ENCODE measurements at places on chromosomes 7 and 10.

DNA sequence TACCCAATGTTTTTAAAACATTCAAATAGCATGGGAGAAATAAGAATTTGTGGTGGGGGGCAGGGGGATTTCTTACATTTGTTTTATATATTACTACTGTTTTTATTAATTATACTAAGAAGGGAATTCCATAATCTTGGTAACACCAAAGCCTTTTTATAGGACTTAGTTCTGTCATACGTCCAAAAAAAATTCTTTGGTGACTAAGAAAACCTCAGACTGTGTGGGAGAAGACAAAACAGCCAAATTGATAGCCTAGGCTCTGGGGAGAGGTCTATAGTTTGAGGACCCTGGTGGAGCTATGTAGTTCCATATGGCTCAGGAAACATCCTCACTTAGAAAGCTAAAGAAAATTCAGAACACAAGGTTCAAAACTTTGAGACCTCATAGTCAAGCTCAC is 23.4 kb downstream of the ACSM6 start:
- DNase-seq: no peak

- DNase-seq: no peak
These were observed 725.1 kb upstream of the GALNT17 start for GRCh38 chr7:70406950-70407209.

GRCh38 chr7:122311734-122312450 is 7.3 kb upstream of the FEZF1 start:
- no peak for DNase-seq

GRCh38 chr7:141012696-141013344 is 1.9 kb downstream of the MRPS33 start:
- no peak for DNase-seq

DNA sequence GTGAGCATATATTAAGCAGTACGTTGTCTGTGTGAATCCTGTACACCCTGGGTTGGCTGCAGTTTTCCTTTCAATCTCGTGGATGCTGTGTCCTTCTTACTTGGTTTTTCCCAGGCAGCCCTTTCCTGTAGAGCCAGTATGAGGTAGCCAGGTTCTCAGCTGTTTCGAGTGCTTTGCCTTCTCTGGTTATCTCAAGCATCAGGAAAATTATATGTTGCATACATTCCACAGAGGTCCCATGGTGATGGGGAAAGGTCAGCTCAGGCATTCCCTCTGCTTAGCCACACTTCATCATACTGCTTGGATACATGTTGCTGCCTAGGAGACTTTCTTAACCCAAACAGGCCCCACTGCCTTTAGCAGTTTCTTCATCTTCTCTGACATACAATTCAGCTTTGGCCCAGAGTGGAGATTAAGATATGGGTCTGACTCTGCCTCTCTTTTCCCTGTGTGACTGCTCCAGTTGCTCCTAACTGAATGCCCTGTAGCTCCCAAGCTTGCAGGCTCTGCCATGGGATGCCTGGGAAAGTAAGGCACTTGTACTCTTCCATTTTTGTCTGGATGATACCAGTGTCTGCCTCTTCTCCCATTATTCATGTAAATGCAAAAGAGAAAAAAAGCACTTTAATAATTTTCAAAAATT is 11.3 kb downstream of the GNAI1 start:
- DNase-seq: no peak

DNA sequence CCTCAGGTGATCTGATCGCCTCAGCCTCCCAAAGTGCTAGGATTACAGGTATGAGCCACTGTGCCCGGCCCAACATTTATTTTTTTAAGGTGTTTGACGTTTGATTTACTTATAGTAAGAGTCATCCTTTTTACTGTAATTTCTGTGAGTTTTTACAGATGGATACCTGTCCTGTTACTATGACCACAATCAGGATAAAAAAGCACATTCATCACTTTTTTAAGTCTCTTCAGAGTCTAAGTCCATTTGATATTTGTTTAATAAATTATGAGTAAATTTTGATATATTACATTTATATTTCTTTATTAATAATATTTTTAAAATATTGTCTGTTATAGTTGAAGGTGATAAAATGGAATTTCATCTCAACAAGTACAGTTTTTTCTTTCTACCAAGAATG is 300.5 kb upstream of the KAT6B start:
- no peak for DNase-seq

DNA sequence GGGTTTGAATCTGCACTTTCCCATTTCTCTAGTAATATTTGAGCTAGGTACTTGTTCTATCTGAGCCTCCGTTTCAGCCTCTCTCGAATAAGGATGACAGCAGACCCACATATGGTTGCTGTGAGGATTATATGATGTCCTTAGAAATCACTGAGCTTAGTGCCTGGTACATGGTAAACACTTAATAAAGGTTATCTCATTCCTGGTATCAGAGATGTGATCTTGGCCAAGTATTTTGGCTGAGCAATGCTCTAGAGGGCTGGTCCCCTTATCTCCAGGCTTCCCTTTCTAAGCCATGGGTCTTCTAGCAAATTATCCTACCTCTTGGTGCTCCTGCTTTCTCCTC is 407 bp upstream of the MKRN1 start:
- no peak for DNase-seq

DNA sequence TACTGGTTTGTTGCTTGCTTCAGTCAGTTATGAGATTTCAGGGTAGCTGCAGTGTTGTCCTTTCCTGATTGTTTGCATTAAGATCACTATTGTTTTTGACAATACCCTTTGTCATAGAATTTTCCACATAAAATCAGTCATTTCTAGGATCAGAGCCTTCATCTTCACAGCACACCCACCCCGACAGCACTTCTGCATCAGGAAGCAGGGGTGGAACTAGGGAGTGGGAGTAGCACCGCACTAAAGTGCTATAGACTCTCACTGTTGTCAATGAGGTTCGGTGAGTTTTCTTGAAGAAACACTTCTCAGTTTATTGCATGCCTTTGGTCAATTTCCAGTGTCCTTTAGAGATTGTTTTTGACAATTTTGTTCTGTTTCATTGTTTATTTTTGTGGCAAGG is 632.5 kb downstream of the AUTS2 start:
- no peak for DNase-seq

GRCh38 chr10:34305189-34305588 is 509.9 kb downstream of the PARD3 start:
- DNase-seq: peak; percentile 18

GRCh38 chr7:158284121-158284520 is 303.5 kb downstream of the PTPRN2 start:
- DNase-seq: no peak

- DNase-seq: no peak
These were observed 5.5 kb downstream of the FOXL3 start for GRCh38 chr7:295155-296154.

GRCh38 chr7:3957472-3958108 is 656.5 kb downstream of the SDK1 start:
- DNase-seq: no peak

DNA sequence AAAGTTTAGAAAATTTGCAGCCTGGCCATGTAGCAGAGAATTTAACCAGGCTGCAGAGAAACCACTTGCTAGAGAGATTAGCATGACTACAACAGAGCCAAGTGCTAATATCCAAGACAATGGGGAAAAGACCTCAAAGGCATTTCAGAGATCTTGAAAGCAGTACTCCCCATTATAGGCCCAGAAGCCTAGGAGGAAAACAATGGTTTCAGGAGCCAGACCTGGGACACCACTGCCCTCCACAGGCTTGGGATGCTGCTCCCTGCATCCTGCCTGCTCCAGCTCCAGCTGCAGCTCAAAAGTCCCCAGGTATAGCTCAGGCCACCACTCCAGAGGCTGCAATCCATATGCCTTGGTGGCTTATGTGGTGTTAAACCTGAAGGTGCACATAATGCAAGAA is 101.5 kb upstream of the TMEM72 start:
- DNase-seq: no peak

- no peak for DNase-seq
These were observed 25.4 kb upstream of the ZNF107 start for GRCh38 chr7:64640504-64640903.

DNA sequence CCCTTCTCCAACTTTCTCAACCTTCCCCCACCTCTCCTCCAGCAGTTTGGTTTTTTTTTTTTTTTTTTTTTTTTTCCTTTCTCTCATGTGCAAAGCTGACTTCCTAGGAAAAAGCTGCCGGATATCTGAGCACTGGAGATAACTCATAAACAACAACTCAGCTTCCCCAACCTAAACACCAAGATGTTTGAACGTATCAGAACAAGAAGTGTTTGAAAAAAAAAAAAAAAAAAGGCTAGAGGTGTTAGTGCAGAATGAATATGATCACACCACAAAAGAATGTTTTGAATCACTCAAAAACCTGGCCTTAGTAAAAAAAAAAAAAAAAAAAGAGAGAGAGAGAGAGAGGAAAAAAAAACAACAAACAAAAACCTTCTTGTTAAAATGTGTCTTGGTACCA is 11.2 kb downstream of the GATA3 start:
- DNase-seq: no peak

- no peak for DNase-seq
These were observed 263.0 kb upstream of the ZWINT start for GRCh38 chr10:56624082-56624481.

DNA sequence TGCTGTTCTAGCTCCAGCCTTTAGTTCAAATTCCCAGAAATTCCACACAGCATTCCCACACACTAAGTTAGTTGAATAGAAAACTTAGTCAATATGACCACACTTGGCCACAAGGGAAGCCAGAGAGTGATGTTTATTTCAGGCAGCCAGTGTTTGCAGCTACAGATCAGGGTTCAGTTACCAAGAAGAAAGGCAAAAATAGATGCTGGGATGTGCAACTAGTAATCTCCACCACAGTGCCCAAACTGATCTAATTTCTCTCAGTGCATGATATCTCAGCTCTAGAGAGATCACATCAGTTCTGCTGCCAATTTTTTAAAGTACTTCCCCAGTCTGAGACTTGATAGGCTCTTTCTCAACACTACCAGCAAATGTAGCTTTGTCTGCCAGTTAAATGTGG is 17.6 kb downstream of the SLF2 start:
- no peak for DNase-seq

DNA sequence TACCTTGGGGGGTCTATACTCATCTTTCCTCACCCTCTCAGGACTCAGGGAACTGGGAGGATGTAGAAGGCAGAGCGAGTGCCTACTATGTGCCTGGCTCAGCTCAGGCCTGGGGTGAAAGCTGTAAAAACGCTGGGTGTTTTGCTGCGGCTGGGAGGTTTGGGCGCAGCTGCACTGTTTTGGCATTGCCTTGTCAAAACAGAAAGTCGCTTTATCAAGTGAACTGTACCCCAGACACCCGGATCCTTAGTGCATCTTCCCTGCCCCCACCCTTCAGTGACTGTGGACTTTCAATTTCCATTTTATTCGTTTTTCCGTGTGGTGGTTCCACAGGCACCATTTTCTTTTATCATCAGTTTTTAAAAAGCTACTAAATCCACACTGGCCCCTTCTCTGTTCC is 86.7 kb upstream of the ZNF716 start:
- no peak for DNase-seq

DNA sequence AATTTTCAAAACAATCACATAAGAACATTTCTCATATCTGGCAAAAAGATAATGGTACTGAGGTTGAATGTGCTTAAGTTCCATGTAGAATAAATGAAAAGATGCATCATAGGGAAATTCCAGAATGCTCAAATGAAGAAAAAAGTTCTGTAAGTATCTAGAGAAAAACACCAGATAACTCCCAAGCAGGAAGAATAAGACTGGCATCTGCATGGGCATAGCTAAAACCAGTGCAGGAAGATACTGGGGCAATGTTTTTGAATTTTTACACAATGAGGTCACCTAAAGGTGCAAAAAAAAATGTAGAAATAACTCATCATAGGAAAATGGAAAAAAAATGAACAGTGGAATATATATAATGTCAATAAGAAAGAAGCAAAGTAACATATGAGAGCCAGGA is 275.2 kb downstream of the BAMBI start:
- DNase-seq: no peak

Data from NCI-H1436 (cell line).